ENCODE measurements at places on chromosomes 2 and 18. TPM values are rescaled to one million over a fixed set of nuclear protein-coding genes. Genes with fewer than 3 reads are reported as not detected.

Gene SPATA3
- total RNA-seq: not detected

- H3K27me3 ChIP-seq: no peaks in the 10 kb centered on the region
- H3K4me1 ChIP-seq: peaks cover 28% of the 10 kb centered on the region
- no peaks in the 10 kb centered on the region for H3K36me3 ChIP-seq
- DNase-seq: no peak
- no peak overlapping the region for H3K4me3 ChIP-seq
- no peak overlapping the region for H3K27ac ChIP-seq
Observed at GRCh38 chr2:152134488-152135280, 35.8 kb upstream of the CACNB4 start.

GRCh38 chr18:79798346-79798998, 734 bp downstream of the KCNG2 start:
- no peak overlapping the region for H3K4me3 ChIP-seq
- no peak overlapping the region for H3K27ac ChIP-seq

Gene GAL3ST2
- total RNA-seq: not detected

DNA sequence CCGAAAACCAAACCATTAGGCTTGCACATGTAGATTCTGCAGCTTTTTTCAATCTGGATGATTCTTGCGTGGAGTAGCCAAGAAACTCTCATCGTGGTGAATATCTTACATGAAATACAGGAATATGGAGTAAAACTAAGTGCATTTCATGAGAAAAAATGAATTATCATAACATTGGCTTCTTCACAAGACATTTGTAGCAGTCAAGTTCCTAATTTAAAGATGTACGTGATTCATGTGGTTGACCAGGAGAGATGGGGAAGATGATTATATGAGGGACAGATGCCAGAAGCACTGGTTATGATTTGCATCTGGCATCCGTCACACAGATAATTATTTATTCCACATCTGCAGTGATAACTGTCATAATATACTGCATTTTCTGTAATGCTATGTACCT, 90.4 kb downstream of the ANTXR1 start:
- no peak overlapping the region for H3K27ac ChIP-seq
- no peak for DNase-seq
- H3K4me1 ChIP-seq: no peaks in the 10 kb centered on the region
- no peaks in the 10 kb centered on the region for H3K27me3 ChIP-seq
- H3K4me3 ChIP-seq: no peak overlapping the region
- no peaks in the 10 kb centered on the region for H3K36me3 ChIP-seq

- no peak overlapping the region for H3K4me3 ChIP-seq
- DNase-seq: no peak
Observed at GRCh38 chr2:219003267-219003634, 10.0 kb upstream of the CRYBA2 start.

DNA sequence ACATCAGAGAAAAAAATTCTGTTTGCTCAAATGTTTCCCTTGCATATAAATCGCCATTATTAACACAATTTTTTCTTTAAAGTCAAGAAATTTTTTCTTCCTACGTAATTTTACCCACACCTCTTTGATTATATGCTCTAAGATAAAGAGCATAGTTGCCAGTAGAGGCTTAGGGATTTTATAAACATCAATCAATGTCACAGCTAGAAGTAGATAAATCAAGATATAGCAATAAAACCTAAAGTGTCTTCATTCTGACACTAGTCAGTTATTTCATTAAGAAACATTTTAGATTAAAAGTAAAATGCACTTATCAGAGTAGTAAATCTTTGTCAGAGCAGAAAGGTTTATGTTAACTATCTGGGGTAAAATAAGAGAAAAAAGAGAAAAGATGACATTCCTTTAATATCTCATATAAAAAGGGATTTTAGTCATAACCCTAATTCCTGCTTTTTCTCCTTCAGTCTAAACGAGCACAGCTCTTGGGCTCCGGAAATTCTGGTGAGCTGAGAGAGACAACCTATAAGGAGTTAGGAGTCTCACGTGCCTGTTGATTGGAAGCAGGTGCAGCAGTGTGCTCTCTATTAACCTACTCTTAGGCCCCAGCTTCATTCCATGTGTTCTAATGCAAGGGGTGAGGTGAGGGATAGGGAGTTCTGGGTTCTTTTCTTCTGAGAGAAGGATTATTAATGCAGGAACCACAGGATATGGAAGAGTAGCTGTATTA, 172.4 kb upstream of the GULP1 start:
- no peak overlapping the region for H3K27ac ChIP-seq
- no peaks in the 10 kb centered on the region for H3K4me1 ChIP-seq
- H3K27me3 ChIP-seq: no peaks in the 10 kb centered on the region

DNA sequence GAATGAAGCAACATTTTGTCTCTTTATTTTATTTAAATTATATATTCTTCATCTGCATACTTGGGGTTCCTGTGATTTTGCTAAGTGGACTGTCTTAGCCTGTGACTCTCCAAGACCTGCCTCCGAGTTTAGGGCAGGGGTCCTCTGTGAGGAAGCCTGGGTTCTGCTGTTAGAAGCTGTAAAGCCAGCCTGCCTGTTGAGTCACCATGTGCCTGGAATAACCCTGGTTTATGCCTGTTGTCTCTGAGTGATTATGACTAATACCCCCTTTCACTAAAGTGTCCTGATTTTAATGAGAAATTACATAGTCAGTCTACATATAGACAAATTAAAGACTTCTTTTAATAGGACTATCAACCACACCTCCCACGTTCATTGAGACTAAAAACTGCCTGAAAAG, 369.1 kb downstream of the ZNF521 start:
- no peak overlapping the region for H3K27ac ChIP-seq
- no peaks in the 10 kb centered on the region for H3K27me3 ChIP-seq
- no peaks in the 10 kb centered on the region for H3K4me1 ChIP-seq
- H3K4me3 ChIP-seq: no peak overlapping the region
- H3K36me3 ChIP-seq: no peaks in the 10 kb centered on the region

DNA sequence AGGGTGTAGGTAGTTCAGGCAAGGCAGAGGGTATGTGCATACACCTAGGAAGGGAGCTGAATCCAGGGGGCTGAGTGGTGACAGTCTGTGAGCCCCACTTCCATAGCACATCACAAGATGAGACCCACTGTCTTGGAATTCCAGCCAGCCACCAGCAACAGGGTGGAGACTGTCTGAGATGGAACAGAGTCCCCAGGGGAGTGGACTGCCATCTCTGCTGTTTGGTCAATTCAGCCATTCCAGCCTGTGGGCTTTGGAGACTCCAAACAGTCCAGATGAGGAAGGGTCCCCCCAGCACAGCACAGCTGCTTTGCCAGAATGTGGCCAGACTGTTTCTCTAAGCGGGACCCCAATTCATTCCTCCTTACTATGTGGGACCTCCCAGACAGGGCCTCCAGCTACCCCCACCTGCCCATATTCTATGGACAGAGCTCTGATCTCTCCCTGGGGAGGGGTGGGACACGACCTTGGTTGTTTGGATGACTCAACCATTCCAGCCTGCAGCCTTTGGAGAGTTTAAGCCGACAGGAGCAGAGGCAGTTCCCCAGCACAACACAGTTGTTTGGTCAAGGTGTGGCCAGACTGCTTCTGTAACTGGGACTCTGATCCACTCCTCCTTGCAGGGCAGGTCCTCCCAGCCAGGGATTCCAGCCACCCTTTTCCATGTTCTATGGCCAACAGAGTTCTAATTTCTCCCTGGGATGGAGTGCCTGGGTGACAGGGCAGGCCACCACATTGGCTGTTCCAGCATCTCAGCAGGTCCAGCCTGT, 178.0 kb downstream of the RND3 start:
- H3K4me1 ChIP-seq: no peaks in the 10 kb centered on the region
- no peaks in the 10 kb centered on the region for H3K36me3 ChIP-seq
- DNase-seq: no peak
- no peaks in the 10 kb centered on the region for H3K27me3 ChIP-seq

DNA sequence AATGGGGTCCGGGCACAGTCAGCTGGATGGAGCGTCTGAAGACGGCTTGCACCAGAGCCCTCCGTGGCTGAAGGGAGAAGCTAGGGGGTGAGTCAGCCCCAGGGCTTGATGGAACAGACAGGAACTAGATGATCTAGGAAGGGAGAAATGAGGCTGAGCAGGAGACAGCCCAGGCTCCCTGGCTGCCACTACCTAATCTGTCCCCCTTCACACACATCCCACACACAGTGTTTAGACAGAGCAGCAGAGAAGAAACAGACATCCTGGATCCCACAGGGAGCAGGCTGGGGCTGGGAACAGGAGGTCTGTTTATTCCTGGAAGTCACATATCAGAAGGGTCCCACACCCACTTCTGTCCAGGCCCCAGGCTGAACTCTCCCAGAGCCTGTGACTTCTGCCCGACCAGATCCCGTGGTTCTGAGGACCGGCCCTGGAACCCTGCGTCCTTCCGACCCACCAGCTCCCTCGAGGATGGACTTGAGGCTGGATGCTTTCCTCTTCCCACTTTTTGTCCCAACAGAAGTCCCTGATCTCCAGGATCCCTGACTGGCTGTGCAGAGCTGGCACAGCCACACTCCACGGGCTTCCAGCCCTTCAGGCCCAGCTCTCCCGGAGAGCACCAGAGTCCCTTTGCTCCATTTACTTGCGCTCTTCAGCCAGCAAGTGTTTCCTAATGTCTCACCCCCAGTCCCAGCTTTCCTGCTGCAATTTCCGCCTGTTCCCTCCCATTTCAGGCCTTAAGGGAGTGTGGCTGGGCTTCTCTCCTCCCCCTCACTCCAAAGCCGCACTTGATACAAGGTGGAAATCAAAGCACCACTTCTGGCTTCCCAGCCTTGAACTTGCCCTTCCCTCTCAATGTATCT, 1.5 kb upstream of the GPBAR1 start:
- H3K27me3 ChIP-seq: no peaks in the 10 kb centered on the region
- H3K36me3 ChIP-seq: no peaks in the 10 kb centered on the region
- no peak overlapping the region for H3K4me3 ChIP-seq
- peaks cover 31% of the 10 kb centered on the region for H3K4me1 ChIP-seq
- peak overlapping the region; percentile 15 for H3K27ac ChIP-seq
- DNase-seq: peak; percentile 70

Gene PLEKHA3
- 6.5 TPM for total RNA-seq

DNA sequence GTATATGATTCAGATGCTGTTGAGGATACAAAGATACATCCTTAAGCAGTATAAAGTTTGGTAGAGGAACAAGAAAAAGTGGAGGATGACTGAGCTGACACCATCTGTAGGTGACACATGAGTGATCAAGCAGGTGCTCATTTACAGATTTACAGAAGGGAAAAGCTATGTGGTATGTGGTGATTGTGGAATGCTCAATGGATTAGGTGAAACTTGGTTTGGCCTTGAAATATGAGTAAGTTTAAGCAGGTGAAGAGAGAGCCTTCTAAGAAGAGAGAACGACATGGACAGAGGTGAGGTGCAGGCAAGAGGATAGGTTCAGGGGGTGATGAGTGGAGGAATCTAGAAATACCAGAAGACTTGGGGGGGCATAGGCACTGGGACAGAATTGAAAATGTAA, 5.9 kb downstream of the ASXL3 start:
- no peak overlapping the region for H3K4me3 ChIP-seq
- no peak for DNase-seq
- peak overlapping the region; percentile 23 for H3K27ac ChIP-seq
- H3K27me3 ChIP-seq: no peaks in the 10 kb centered on the region
- H3K4me1 ChIP-seq: no peaks in the 10 kb centered on the region
- H3K36me3 ChIP-seq: no peaks in the 10 kb centered on the region

GRCh38 chr2:147845411-147845971, 662 bp downstream of the ACVR2A start:
- H3K4me1 ChIP-seq: peaks cover 40% of the 10 kb centered on the region
- peak overlapping the region; percentile 98 for H3K27ac ChIP-seq
- no peaks in the 10 kb centered on the region for H3K36me3 ChIP-seq
- H3K4me3 ChIP-seq: peak overlapping the region; percentile 31

GRCh38 chr2:12774395-12774727, 57.6 kb downstream of the TRIB2 start:
- no peak overlapping the region for H3K27ac ChIP-seq
- no peaks in the 10 kb centered on the region for H3K4me1 ChIP-seq
- H3K4me3 ChIP-seq: no peak overlapping the region
- DNase-seq: no peak
- H3K36me3 ChIP-seq: no peaks in the 10 kb centered on the region

DNA sequence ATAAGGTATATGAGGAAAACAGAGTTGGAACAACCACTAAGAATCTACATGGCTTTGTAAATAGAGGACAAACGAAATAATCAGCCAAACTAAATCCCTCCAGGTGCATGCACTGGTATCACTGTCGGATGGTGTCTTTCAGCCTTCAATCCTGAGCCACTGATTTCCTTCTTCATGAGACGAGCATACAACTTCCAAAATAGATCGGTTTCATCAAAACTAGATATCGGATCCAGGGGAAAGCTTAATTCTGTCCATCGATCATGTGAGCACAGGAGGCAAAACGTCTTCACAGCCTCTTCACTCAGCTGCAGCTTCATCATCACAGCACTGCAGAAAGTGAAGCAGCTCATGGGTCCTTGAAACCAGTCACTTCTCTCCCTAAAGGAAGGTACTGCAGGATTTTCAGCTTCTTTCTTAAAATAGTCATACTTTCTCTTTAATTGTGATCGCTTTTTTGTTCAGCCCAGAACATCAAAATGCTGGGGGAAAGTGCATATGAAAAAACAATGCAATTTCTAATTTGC, 80.5 kb downstream of the DTNB start:
- no peaks in the 10 kb centered on the region for H3K36me3 ChIP-seq
- H3K27ac ChIP-seq: no peak overlapping the region
- no peak overlapping the region for H3K4me3 ChIP-seq
- no peaks in the 10 kb centered on the region for H3K27me3 ChIP-seq
- DNase-seq: no peak

DNA sequence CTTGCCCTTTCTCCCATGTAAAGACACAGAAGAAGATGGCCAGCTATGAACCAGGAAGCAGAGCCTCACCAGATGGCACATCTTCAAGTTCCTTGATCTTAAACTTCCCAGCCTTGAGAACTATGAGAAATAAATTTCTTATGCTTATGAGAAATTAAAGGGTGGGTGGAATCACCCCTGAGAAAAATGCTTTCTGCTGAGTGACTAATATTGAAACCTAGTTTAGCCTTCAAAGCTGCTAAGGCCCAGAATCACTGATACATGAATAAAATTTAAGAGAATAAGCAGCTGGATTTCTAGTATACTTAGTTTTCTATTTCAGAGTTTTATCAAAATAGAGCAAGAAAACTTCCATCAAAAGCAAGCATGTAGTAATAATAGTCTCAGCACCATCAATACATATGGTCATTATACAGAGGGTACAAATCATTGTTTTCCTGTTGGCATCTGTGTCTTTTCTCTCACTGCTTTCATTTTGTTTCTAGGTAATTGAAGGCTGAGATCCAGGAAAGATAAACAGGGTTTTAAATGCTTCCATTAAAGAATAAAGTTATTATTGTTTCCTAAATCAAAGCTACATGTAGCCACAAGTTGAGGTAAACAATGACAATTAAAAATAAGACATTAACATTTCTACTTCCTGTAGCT, 53.3 kb upstream of the COL5A2 start:
- DNase-seq: no peak
- H3K4me1 ChIP-seq: no peaks in the 10 kb centered on the region
- H3K27ac ChIP-seq: no peak overlapping the region
- H3K36me3 ChIP-seq: no peaks in the 10 kb centered on the region

Gene SFT2D3
- 11.9 TPM for total RNA-seq

Data from body of pancreas (tissue), 4 donors.